Liver (tissue), 10 donors: ENCODE measurements at places on chromosomes 16 and 17. TPM values are rescaled to one million over a fixed set of nuclear protein-coding genes. Genes with fewer than 3 reads are reported as not detected.
A peak's percentile ranks its signal among the peaks of the same experiment; 100 is the strongest.

TNFRSF17 gene
- total RNA-seq = 0.17 TPM

TANGO6 gene
- 11.3 TPM for total RNA-seq

TMEM256 gene
- 130 TPM for total RNA-seq

DNA sequence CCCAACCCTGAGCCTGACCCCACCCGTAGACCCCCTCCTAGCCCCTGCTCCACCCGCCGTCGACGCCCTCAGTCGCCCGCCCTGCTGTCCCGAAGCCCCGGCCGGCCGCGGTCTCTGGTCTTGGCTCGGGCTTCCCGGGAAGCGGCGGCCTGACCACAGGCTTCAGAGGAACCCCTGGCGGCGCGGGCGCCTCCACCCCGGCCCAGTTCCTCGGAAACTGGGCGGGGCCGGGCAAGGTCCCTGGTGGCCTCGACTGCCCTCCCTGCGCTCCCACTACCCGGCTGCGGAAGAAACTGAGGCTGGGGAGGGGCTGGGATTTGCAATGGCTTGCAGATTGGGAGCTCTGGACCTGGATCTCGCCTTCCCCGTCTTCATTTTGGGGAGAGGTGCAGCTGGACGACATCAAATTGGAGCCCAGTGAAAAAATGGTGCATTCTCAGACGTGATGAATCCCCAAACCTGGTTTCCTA lies 692 bp upstream of the SOCS1 start:
- peak; percentile 58 for DNase-seq
- H3K27me3 ChIP-seq = no peaks in the 10 kb centered on the region
- H3K4me1 ChIP-seq = peaks cover 10% of the 10 kb centered on the region
- H3K4me3 ChIP-seq = peak overlapping the region; percentile 92

DNA sequence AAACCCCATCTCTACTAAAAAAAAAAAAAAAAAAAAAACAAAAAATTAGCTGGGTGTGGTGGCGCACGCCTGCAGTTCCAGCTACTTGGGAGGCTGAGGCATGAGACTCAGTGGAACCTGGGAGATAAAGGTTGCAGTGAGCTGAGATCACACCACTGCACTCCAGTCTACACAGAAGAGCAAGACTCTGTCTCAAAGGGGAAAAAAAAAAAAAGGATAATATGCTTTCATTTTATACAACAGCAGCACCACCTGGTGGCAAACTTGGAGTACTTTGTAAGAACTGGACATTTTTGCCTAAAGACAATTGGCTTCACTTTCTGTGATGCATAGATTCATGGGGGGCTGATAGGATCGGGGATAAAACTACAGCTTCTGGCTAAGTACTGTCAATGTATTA lies 8.5 kb downstream of the CHTF8 start:
- no peak overlapping the region for H3K27ac ChIP-seq
- no peak overlapping the region for H3K4me3 ChIP-seq
- no peak for DNase-seq
- H3K27me3 ChIP-seq = no peaks in the 10 kb centered on the region

DNA sequence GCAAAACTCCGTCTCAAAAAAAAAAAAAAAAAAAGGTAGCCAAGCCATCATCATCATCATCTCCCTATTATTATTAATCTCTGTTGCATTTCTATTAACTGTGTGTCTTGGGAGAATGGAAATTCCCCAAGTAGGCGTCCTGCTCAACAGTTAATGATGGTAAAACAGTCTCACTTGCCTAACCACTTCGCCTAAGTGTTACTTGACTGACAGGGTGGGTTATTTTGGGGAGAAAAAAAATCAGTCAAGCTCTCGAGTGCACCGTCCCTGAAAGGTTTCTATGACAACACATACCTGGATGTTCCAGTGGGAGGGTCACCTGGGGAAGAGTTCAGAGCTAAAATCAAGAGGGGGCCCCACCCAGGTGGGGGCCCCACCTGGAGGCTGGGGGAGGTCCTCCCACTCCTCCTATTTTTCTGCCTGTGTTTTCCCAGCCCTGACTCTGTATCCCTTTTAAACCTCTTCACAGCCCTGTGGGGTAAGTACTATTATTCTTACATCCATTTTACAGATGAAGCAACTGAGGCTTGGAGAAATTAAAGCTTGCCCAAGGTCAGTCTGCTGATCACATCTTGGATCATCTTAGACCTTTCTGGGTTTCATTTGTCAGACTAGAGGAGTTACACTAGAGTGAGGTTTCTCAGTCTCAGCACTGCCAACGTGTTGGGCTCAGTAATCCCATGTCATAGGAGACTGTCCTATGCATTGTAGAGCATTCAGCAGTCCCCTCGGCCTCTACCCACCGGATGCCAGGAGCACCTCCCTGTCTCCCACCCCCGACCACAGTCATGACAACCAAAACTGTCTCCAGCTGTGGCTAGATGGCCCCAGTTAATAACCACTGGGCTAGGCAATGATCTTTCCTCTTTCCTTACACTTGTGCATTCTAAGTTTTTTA lies 11.0 kb upstream of the ABAT start:
- no peaks in the 10 kb centered on the region for H3K27me3 ChIP-seq
- DNase-seq = no peak
- H3K4me3 ChIP-seq = no peak overlapping the region
- H3K27ac ChIP-seq = no peak overlapping the region

DNA sequence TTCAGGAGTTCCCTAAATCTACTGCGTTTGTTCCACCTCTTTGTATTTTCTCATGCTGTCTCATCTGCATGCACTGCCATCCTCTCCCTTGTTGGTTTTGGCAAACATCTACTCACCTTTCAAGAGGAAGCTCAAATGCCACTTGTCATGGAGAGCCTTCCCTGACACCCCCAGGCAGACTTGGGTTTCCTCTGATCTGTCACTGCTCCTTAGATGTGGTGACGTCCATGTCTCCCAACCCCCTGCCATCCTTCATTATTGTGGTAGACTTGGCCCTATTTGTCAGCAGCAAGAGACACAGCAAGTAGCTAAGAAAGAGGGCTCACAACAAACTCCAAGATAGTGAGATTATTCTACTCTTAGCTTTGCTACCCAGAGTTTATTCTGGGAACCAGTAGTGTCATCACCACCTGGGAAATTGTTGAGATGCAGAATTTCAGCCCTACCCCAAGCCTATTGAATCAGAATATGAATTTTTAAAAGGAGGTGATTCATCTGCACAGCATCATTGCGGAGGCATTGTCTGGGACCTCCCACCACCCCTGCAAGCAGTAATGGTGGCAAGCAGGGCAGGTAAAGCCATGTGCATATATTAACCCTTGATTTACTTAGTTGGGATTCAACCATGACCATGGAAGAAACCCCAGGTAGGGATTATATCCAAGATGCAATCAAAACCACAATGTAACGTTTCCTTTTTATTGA lies 248.9 kb downstream of the SHISA9 start:
- no peaks in the 10 kb centered on the region for H3K27me3 ChIP-seq
- no peak overlapping the region for H3K4me3 ChIP-seq
- H3K4me1 ChIP-seq = no peaks in the 10 kb centered on the region
- no peak for DNase-seq
- H3K27ac ChIP-seq = no peak overlapping the region

DNA sequence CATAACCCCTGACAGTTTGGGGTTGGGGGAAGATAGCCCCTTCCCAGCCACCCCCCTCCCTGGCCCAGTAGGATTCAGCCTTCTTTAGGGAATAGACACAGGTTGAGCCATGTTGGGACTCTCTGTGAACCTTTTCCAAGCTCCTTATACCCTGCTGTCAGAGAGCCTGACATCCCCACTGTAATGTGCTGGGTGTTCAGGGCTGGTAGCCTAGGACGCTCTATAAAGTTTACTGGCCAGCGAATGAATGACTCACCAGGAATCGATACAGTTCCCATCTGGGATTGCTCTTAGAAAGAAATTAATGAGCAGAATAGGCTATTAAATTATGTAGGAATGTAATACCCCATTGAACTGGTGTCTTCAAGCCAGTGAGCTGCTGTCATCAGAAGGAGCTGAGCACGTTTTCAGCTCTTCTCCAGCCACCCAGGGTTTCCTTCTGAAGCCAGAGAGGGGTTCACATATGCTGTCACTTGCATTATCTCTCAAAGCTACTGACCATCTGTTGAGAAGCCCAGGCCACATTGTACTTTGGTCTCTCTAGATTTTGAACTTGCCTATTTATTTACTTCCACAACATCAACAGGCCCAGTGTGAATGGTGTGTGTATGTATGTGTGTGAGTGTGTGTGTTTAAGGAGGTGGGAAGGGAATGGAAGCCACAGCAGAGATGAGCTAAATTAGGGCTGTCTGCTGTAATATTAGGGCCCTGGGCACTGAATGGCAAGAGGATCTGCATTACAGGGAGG lies 64.9 kb downstream of the SPACA3 start:
- no peak overlapping the region for H3K27ac ChIP-seq
- no peak for DNase-seq
- no peak overlapping the region for H3K4me3 ChIP-seq
- no peaks in the 10 kb centered on the region for H3K27me3 ChIP-seq
- no peaks in the 10 kb centered on the region for H3K36me3 ChIP-seq

- no peak overlapping the region for H3K27ac ChIP-seq
- peaks cover 2% of the 10 kb centered on the region for H3K4me1 ChIP-seq
- no peaks in the 10 kb centered on the region for H3K27me3 ChIP-seq
- DNase-seq = no peak
- H3K36me3 ChIP-seq = no peaks in the 10 kb centered on the region
These were observed 11.3 kb upstream of the LPCAT2 start for GRCh38 chr16:55497558-55497957.

- H3K27me3 ChIP-seq = no peaks in the 10 kb centered on the region
- no peak for DNase-seq
- no peaks in the 10 kb centered on the region for H3K36me3 ChIP-seq
- no peaks in the 10 kb centered on the region for H3K4me1 ChIP-seq
These were observed 51.1 kb upstream of the MYH2 start for GRCh38 chr17:10600571-10600970.

DNA sequence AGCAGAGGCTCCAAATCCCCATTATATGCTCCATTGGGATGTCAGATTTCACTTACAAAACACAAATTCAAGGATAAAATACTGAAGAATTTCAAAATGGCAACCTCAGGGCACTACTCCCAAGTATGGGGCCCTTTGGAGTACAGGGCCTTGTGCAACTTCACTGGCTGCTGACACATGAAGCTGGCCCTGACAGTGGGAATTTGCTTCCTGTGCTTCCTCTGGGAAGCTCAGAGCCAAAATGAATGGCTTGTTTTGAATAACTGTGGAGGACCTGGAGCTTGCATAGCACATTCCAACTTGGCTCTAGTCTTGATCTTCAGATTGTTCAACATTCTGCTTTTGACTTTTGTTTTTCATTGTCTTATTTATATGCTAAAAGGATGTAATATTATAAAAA lies 52.3 kb upstream of the HNF1B start:
- no peaks in the 10 kb centered on the region for H3K4me1 ChIP-seq
- no peaks in the 10 kb centered on the region for H3K27me3 ChIP-seq
- H3K27ac ChIP-seq = no peak overlapping the region
- no peaks in the 10 kb centered on the region for H3K36me3 ChIP-seq

DNA sequence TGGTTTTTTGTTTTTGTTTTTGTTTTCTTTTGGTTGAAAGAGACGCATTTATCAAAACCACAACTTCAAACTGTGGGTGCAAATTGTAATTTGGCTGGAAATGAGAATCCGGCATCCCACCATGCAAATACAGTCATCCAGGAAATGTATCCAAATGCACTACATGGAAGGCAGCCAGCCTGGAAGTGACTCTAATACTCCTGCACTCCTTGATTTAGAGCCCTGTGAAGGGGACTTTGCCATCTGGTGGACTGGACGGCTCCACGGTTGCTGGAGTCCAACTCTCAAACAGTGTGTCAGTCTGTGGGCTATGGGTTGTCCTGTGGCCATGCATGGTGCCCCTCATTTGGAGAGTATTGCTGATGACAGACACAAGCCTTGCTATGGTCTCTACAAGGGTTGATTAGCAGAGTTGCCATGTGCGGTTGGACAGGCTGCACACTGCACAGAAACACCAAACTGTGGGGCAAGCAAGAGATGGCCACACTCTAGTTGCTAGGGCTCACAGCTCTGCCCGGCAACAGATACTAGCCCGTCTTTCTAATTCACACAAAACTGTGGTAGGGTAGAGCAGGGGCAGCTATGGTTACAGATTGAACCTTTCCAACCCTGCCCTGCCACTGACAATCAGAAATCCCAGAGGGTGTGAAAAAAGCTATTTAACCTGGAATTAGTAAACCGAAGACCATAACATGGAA lies 62.4 kb downstream of the VAT1L start:
- H3K27ac ChIP-seq = no peak overlapping the region
- DNase-seq = no peak
- H3K4me1 ChIP-seq = no peaks in the 10 kb centered on the region
- H3K27me3 ChIP-seq = no peaks in the 10 kb centered on the region
- H3K36me3 ChIP-seq = no peaks in the 10 kb centered on the region

- DNase-seq = no peak
- no peaks in the 10 kb centered on the region for H3K27me3 ChIP-seq
- no peak overlapping the region for H3K27ac ChIP-seq
- H3K4me3 ChIP-seq = no peak overlapping the region
- no peaks in the 10 kb centered on the region for H3K36me3 ChIP-seq
These were observed 133.7 kb upstream of the MON1B start for GRCh38 chr16:77057161-77057774.

DNA sequence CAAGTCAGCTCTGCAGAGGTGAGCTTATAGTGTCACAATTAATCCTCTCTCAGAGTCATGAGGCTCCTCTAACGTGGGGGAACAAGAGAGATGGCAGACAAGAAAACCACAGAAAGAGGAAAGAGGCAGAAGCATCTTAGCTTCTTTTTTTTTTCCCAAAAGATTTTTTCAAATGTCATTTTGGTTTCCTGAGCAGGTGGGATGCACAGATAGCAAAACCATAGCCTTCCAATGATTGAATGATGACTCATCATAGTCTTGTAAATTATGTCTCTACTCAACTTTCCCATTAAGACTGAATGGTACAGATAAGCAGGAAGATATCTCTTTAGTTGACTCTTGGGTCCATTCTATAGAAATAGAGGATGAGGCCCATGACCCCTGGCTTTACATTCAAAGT lies 162.8 kb upstream of the ZFHX3 start:
- no peak for DNase-seq
- H3K27ac ChIP-seq = no peak overlapping the region
- H3K27me3 ChIP-seq = no peaks in the 10 kb centered on the region
- H3K4me3 ChIP-seq = no peak overlapping the region

DNA sequence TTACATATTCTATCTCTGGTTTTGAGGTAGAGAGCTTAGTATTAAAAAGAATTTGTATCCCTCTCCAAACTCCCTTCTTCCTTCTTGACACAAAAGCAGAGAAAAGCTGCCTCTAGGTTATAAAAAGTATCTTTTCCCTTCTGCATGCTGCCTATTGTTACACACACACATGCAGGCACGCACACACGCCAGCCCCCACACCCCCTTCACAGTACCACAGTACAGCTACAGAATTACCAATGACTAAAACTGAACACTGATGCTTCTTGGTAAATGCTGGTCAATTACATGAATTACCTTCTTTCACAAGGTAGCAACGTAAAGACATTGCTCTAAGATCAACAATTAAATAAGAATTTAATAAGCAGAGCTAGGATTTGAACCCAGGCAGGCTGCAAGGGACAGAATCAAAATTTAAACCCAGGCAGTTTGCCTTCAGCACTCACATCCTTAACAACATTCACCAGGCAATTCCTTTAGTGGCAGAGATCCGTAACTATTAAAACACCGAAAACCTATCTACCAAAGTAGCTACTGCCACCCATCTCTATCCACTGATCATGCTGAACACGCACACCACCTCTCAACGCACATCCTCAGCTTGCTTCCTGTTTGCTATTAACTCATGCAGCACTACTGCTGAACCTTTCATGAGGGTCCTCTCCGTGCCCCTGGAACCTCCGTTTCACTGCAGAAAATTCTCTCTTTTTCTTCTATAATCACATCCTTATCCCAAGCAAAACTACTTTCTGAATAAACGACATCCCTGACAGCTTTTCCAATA lies 37.8 kb downstream of the YWHAE start:
- peaks cover 7% of the 10 kb centered on the region for H3K36me3 ChIP-seq
- DNase-seq = no peak
- no peak overlapping the region for H3K4me3 ChIP-seq
- H3K4me1 ChIP-seq = peaks cover 17% of the 10 kb centered on the region

- no peaks in the 10 kb centered on the region for H3K36me3 ChIP-seq
- H3K27me3 ChIP-seq = no peaks in the 10 kb centered on the region
- no peaks in the 10 kb centered on the region for H3K4me1 ChIP-seq
These were observed 22.5 kb downstream of the MYH10 start for GRCh38 chr17:8608001-8608400.
